Gastrocnemius medialis (tissue), 4 donors: ENCODE measurements at places on chromosomes 1 and 21. TPM values are rescaled to one million over a fixed set of nuclear protein-coding genes. Genes with fewer than 3 reads are reported as not detected.

DNA sequence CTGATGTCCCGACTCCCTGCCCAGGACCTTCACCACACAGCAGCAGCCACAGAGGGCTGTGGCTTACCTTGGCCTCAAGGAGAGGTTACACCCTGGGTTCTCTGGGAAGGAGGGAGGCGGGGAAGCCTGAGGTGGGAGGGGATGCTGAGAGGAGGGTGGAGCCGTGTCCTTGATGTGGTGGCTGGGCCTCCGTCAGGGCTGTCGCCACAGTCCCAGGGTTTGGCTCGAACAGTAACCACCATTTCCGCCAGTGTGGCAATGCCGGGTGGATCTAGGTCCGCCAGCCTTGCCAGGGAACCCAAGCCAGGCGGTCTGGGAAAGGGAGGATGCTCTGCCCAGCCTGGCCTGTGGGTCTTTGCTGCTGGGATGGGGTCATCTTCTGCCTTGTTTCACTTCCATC lies 18.4 kb upstream of the CDCA8 start:
- no peak for DNase-seq

The ACADM gene
- total RNA-seq = 128 TPM

The TNFRSF9 gene
- total RNA-seq = 0.05 TPM

DNA sequence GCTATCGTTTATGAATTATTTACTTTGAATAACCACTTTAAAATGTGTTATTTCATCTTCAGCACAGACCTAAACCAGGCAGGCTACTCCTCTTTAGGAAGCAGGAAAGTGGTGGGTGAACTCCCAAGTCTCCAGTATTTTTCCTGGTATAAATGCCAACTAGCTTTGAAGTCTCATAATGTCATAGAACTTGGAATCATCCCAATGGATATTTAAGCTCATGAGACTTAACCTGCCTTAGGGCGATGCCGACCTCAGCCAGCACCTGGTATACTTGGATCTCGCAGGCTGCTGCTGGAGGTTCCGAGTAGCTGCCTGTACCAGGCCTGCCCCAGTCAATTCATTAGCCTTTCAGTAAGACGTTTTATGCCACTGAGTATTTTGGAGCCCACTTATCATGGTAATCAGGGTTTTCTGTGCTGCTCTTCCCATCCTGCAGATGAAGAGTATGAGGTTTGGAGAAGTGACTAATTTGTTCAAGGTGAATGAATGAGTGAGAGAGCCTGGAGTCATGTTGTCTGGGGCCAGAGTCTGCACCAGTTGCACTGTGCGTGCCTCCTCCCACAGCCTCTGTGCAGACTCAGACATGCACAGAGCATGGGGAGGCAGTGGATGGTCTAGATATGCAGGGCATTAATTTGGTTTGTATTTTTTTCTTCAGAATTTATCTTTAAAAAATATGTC lies 34.9 kb downstream of the VANGL1 start:
- DNase-seq = no peak

- DNase-seq = no peak
Measured at GRCh38 chr1:48841966-48842365, 65.3 kb upstream of the BEND5 start.

GRCh38 chr1:167862432-167863076 lies 51.4 kb downstream of the ADCY10 start:
- no peak for DNase-seq

- DNase-seq = no peak
Measured at GRCh38 chr1:240484804-240485443, 127.0 kb downstream of the GREM2 start.

GRCh38 chr1:36924282-36924811 lies 110.0 kb downstream of the GRIK3 start:
- no peak for DNase-seq

- no peak for DNase-seq
Measured at GRCh38 chr1:241857131-241857530, 9.1 kb downstream of the EXO1 start.

GRCh38 chr1:14828665-14829064 lies 230.2 kb downstream of the KAZN start:
- no peak for DNase-seq

DNA sequence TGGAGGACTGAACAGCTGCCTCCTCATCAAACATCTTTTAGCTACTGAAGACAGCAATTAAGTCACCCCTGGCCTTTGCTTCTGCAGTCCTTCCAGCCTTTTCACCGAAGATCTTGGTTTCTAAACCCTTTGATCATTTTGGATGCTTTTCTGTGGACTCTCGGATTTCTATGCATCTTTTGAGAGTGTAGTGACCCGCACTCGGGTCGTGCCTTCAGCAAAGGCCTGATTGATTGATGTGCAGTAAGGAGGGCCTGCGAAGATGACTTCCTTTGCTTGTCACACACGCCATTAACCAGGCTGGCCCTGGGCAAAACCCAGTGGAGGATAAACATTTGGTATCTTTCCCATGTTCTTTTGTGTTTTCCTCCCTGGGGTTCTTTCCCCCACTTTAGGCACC lies 157.5 kb upstream of the CD34 start:
- DNase-seq = no peak

The TACSTD2 gene
- total RNA-seq = 0.25 TPM

- DNase-seq = no peak
Measured at GRCh38 chr1:72357411-72357810, 75.1 kb upstream of the NEGR1 start.

The ATP13A2 gene
- total RNA-seq = 17.9 TPM
